ENCODE measurements at places on chromosomes 4 and X.

- DNase-seq = no peak
These were observed 78.5 kb downstream of the BTC start for GRCh38 chr4:74715706-74716435.

- DNase-seq = no peak
These were observed 76.1 kb downstream of the CLDN22 start for GRCh38 chr4:183244019-183244418.

GRCh38 chrX:103781706-103782105 lies 5.1 kb downstream of the PLP1 start:
- DNase-seq = no peak

DNA sequence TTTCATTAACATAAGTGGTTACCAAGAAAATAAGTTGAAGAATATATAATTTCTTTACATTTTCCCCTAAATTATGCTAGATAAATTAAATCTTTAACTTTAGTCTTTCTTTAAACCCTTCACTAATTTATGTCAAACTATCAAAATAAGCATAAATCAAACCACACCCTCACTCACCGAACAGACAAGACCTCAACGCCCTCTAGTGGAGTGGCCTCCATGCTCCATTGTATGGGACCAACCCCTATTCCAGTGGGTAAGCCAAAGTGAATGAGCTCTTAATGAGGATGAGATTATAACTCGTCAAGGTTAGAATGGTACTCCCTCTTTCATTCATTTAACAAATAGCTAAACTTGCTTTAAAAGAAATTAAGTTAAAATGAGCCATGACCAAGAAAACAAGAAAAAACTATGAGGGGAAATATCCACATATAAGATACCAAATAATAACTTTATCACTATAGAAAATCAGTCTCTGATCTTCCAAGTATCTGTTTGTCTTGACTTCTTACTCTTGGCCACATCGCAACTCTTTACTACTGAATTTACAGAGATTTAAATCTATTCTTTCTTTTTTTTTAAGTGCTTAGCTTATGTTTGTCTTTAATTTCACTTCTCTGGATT lies 15.6 kb upstream of the BBS12 start:
- peak; percentile 42 for DNase-seq

- DNase-seq = no peak
These were observed 18.5 kb downstream of the PJA1 start for GRCh38 chrX:69146739-69147138.

GRCh38 chr4:149993030-149993429 lies 85.2 kb upstream of the DCLK2 start:
- no peak for DNase-seq

DNA sequence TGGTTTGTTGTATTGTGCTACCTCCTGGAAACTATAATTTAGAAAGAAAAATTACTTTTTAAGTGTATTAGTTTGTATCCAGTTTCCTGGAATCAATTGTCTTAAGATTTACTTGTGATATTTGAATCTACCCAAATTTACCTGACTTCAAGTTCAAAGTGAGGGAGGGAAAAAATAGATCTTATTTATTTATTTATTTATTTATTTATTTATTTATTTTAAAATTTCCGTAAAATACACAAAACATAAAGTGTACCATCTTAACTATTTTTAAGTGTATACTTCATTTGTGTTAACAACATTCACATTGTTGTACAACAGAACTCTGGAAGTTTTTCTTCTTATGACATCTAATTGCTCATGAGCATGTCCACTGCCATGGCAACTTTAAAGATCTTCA lies 356.0 kb downstream of the DACH2 start:
- no peak for DNase-seq

DNA sequence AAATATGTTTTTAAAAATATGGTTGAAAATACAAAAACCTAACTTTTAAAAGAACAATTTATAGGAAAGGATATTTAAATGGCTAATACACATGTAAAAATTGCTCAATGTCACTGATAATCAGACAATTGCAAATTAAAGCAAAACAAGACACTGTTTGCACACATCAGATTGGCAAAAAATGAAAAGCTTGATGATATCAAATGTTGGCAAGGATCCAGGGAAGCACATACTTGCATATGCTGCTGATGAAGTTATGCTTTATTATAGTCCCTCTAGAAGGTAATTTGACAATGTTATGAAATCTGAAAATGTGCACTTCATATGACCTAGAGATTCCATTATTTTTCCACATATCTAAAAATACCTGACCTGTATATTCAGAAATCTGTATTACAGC lies 45.7 kb upstream of the EPGN start:
- DNase-seq = no peak
